ENCODE measurements at places on chromosomes 4 and X. TPM values are rescaled to one million over a fixed set of nuclear protein-coding genes. Genes with fewer than 3 reads are reported as not detected.

The BCAP31 gene
- total RNA-seq, result 59.9 TPM

The FAM13A gene
- 15.4 TPM for total RNA-seq

The CFAP99 gene
- total RNA-seq, result not detected

The CYLC1 gene
- not detected for total RNA-seq

The GCNA gene
- total RNA-seq, result 1.1 TPM

The LIMCH1 gene
- total RNA-seq, result 169 TPM

The STK26 gene
- 3.5 TPM for total RNA-seq

The EGFL6 gene
- not detected for total RNA-seq

The C4orf51 gene
- not detected for total RNA-seq

The SLC2A9 gene
- 3.8 TPM for total RNA-seq

The FRMPD4 gene
- 4.2 TPM for total RNA-seq

The SERTM2 gene
- total RNA-seq, result not detected

- DNase-seq, result no peak
Measured at GRCh38 chrX:131226591-131226990, 62.5 kb downstream of the IGSF1 start.

DNA sequence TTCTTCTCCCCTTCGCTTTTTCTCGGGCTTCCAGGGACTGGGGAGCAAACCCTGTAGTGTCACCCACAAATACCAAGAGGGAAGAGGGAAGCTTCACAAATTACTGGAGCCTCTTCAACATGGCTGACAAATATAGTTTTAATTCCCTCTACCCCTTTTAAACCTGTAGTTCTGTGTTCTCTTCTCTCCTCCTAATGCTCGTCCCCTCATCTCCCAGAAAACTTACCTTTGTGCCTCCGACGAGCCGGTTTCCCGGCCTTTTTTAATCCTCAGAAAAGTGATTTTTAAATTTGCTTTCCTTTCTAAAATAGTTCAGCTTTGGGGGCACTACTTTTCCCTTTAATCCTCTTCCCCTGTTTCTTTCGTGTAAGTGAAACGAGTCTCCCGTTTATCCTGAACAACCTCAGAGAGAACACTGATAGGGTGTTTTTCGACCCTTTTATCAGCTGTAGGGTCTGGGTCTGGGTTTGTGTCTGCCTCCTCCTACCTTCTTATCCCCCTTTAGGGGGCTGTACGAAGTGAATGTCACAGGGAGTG is 408 bp downstream of the TET2 start:
- no peak for DNase-seq

- DNase-seq, result no peak
Measured at GRCh38 chr4:19728773-19729172, 522.9 kb upstream of the SLIT2 start.

- no peak for DNase-seq
Measured at GRCh38 chrX:149982310-149982709, 44.0 kb upstream of the EOLA2 start.

GRCh38 chr4:128639541-128640270 is 169.8 kb upstream of the JADE1 start:
- DNase-seq, result no peak

DNA sequence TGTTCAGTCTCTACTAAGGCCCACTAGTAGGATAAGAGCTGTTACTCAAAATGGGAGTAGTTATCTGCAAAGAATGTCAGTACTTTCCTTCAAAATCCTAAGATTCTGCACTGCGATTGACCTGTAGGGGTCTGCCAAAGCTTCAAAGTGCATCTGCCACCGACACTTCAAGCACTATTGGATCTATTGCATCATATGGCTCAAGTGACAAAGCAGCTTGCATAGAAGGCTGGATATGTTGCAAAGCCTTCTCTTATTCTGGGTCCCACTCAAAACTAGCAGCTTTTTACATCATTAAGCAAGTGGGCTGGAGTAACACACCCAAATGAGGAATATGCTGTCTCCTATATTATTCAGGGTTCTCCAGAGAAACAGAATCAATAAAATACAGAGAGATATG is 115.4 kb upstream of the EMCN start:
- no peak for DNase-seq

- DNase-seq, result no peak
Measured at GRCh38 chrX:68994135-68994890, 165.5 kb downstream of the EFNB1 start.

- DNase-seq, result no peak
Measured at GRCh38 chr4:56730097-56730496, 49.0 kb upstream of the HOPX start.

- DNase-seq, result no peak
Measured at GRCh38 chr4:16171831-16172230, 54.4 kb downstream of the TAPT1 start.

GRCh38 chr4:6892190-6892908 is 17.3 kb upstream of the TBC1D14 start:
- peak; percentile 68 for DNase-seq

- DNase-seq, result no peak
Measured at GRCh38 chr4:163085085-163085484, 81.6 kb downstream of the NAF1 start.

- DNase-seq, result no peak
Measured at GRCh38 chr4:16884673-16885460, 13.6 kb downstream of the LDB2 start.

- DNase-seq, result no peak
Measured at GRCh38 chr4:17794730-17795129, 13.3 kb upstream of the FAM184B start.

GRCh38 chrX:40748977-40749376 is 13.6 kb upstream of the MED14 start:
- DNase-seq, result no peak

- DNase-seq, result no peak
Measured at GRCh38 chrX:9942086-9942485, 25.1 kb upstream of the CLDN34 start.

DNA sequence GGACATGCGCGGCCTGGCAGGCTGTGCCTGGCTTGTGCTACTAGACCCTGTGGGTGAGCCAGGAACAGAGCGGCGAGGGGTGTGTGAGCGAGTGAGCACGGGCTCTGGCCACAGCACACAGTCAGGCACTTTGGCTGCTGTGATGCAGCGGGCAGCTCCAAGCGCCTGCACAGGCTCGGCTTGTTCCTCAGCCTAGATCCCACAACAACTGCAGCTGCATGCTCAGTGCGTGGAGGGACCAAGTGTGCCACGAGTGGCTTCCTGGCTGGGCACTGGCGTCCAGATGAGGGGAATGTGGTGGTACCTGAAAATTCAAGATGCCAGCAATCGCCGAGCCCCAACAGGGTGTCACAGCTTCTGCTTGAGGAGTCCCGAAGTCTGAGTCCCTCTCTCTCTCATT is 1056.6 kb downstream of the RAPGEF2 start:
- DNase-seq, result peak; percentile 47

GRCh38 chr4:61996943-61997342 is 796.8 kb downstream of the ADGRL3 start:
- no peak for DNase-seq

DNA sequence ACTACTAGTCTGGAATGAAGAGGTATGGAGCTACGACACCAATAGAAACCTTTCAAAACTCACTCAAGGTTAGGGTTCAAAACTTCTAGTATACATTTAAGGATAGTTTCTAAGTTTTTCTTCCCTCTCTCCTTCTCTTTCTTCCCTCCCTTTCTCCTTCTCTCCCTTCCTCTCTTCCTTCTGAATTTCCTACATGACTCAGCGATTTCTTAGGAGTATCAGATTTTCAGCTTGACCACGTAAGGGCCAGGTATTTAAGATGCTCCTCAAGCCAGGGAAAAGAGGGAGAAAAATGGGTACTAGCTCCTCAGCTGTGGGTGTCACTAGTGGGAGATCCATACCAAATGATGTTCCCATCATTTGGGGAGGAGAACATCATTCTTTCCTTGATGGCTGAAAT is 55.9 kb upstream of the FTHL17 start:
- no peak for DNase-seq

- no peak for DNase-seq
Measured at GRCh38 chrX:135384161-135384836, 37.4 kb upstream of the SMIM10L2A start.

- no peak for DNase-seq
Measured at GRCh38 chr4:7788694-7789425, 150.8 kb downstream of the AFAP1 start.
